ENCODE measurements at places on chromosomes 2 and 18.
A peak's percentile ranks its signal among the peaks of the same experiment; 100 is the strongest.

GRCh38 chr2:6977113-6977741, 60.0 kb downstream of the RNF144A start:
- DNase-seq, result no peak

- no peak for DNase-seq
Measured at GRCh38 chr18:46377557-46377956, 273.4 kb downstream of the HAUS1 start.

DNA sequence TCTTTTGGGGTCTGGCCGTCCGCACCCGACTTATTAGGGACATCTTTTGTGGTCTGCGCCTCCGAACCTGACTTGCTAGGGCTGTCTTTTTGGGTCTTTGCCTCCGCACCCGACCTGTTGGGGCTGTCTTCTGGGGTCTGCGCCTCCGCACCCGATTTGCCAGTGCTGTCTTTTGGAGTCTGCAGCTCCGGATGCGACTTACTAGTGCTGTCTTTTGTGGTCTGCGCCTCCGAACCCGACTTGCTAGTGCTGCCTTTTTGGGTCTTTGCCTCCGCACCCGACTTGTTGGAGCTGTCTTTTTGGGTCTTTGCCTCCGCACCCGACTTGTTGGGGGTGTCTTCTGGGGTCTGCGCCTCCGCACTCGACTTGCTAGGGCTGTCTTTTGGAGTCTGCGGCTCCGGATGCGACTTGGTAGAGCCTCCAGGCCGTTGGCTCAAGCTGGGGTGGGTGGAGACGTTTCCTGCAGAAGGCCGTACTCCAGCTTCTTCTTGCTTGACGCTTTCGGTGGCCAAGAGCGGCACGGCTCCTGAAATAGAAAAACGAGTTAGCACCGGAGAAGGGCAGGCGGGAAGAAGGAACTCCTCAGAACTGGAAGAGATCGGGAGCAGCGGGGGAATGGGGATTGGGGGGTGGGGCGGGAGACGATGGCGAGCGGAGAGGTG, 498 bp downstream of the TGOLN2 start:
- peak; percentile 79 for DNase-seq

DNA sequence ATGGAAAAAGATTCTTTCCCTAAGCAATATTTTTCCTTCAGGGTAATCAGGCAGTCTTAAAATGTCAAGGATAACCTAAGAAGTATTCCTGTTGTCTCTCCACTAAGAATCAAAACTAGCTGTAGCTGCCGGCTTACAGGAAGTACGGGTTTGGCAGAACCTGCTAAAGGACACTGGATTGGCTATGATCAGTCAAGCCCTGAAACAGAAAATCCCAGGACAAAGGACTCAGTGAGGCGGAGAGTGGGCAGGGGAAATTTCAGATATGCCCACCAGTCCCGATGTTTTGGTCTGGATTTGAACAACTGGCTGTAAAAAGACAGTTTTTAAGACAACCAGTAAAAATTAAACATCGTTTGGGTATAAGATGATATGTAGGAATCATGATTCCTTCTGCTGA, 155.7 kb downstream of the HDAC4 start:
- no peak for DNase-seq

- DNase-seq, result no peak
Measured at GRCh38 chr2:186595219-186595618, 5.4 kb downstream of the ITGAV start.

DNA sequence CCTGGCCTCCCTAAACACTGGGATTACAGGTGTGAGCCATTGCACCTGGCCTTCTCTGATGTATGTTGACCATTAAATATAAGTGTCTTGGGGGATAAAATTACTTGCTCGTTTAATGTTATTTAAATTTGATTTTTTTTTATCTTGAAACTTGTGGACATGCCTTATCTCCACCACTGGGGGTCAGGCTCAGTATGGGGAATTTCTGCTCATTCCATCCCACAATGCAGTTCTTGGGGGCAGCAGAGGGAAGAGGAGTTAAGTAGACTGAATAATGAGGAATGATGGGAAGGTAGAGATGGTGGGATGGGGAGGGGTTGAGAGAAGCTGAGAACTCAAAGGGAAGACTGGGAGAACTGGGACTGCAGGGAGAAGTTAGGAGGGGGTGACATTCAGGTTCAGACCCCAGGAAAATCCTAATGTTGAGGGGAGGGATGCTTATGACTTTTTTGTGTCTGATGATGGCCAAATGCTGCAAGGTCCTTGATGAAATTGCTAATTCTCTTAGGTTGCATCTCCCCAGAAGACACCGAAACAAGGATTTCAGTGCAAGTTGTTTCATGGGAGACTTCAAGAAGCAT, 174.2 kb downstream of the MIB1 start:
- DNase-seq, result no peak

GRCh38 chr18:45689396-45689795, 34.6 kb upstream of the SLC14A1 start:
- peak; percentile 28 for DNase-seq

DNA sequence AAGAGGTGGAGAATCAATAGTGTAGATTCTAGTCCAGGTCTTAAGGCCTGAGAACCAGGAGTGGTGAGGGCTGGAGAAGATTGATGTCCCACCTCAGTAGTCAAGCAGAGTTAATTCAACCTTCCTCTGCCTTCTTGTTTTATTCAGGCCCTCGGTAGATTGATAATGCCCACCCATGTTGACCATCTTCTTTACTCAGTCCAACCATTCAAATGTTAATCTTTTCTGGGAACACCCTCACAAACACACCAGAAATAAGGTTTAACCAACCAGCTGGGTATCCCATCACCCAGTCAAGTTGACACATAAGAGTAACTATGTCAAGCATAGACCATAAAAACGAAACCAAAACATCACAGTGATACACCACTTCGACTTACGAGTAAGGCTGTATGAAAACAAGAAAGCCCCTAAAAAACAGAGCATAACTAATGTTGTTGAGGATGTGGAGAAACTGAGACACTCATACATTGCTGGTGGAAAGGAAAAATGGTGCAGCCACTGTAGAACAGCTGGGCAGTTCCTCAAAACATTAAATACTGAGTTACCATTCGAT, 57.5 kb downstream of the SLC35F5 start:
- DNase-seq, result no peak

DNA sequence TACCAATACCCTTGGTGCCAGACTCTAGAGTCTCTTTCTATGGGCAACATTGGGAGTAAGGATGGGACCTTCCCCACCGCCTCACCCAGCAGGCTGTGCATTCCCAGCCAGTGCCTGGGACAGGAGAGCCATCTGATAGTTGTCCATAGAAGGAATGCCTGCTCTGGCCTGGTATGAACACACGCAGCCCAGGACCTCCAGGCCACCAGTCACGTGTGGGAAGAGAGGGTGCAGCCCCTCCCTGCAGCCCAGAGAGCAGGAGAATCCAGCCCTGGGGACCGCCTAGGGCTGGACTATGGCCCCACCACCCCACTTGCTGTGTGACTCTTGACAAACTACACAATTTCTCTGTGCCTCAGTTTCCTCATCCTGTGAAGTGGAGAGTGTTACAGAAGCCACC, 52.5 kb upstream of the ID2 start:
- DNase-seq, result no peak

DNA sequence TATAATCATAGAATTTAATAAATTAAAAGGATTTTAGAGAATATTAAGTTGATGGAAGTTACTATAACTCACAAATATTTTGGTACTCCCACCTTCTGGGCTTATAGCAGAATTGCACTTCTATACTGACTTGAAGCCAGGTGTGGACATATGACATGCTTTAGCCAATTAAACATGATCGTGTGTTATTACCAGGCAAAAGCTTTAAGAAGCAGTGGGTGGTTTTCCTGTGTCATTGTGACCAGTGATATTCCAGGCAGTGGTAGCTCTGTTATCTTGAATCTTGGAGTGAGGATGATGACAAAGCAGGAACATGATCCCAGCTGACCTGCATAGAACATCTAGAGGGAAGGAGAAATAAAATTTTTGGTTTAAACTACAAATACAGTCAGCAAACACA, 370.9 kb upstream of the ZEB2 start:
- no peak for DNase-seq

DNA sequence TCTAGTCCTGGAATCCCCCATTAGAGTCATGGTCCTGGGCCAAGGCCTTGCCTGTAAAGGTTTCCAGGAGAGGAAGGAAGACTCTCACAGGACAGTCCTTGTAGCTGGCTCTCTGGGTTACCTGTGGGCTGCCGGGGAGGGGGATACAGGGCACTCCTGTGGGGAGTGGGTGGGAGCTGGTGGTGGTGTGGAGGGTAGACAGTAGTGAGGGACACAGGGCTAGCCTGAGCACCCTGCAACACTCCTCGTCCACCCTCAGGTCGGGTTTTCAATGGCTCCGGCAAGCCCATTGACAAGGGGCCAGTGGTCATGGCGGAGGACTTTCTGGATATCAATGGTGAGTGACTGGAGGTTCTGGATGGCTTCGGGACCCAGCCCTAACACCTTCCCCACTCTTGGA, 19.7 kb upstream of the ANKRD53 start:
- peak; percentile 36 for DNase-seq

- peak; percentile 22 for DNase-seq
Measured at GRCh38 chr2:74566754-74567085, 12.2 kb downstream of the DOK1 start.

DNA sequence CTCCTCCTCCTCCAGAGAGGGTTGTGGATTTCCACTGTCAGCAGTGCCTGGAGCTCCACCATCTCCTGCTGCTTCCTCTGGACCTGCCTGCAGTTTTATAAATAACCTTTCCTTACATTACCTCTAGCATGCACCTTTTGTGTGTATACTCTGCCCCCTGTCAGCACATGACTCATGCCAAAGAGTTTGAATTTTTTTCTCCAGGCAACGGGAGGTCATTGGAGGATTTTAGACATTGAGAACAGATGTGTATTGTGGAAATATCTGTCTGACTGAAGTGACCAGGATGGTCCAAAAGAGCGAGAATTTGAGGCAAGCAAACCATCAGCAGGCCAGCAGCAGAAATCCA, 31.7 kb downstream of the IL37 start:
- DNase-seq, result no peak

GRCh38 chr2:111898703-111899514, 502 bp downstream of the MERTK start:
- DNase-seq, result peak; percentile 82

DNA sequence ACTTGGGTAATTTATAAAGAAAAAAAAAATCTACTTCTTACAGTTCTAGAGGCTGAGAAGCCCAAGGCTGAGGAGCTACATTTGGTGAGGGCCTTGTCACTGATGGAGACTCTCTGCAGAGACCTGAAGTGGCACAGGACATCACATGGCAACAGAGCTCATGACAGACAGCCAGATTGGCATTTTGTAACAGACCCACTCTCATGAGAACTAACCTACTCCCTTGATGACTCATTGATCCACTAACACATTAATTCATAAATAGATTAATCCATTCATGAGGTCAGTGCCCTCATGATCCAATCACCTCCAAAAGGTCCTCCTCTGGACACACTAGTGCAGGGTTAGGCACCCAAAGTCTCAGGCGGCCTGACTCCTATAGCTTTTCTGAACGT, 318.4 kb downstream of the GULP1 start:
- DNase-seq, result no peak

DNA sequence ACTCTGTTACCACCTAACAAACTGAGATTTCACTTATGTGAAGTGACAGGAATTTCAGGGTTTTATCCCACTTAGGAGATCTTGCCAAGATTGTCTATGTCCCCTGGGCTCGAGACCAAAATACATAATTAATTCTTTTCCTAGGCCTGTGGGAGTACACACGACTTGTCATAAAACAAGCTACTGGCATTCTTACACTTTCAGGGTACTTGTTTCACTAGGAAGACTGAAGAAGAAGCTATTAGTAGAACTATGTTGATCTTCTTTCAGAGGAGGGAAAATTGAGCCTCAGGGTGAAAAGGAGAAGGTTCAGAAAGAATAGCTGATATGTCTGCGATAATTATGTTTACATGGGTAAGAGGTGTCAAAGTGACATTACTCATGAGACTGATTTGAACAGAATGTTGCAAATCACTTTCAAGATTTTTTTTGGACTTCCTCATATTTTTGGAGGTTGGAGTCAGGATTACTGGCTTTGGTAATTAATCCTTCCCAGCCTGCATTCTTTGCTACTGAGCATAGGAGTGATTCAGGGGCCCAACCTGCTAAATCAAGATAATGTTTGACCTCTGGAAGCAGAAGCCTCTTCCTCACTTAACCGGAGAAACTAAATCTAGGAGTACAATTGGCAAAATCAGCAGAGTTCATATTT, 240.0 kb upstream of the NT5C1B start:
- no peak for DNase-seq

DNA sequence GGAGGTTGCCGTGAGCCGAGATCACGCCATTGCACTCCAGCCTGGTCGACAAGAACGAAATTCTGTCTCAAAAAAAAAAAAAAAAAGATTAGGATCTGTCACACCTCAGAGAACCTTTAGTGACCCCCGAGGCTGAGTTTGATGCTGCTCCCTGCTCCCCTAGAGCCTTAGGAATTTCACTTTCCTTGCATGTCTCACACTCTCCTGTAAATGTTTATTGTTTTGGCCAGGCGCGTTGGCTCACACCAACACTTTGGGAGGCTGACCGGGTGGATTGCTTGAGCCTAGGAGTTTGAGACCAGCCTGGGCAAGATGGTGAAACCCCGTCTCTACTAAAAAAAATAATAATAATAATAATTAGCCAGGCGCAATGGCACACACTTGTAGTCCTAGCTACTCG, 31.5 kb downstream of the SRSF7 start:
- DNase-seq, result peak; percentile 46

DNA sequence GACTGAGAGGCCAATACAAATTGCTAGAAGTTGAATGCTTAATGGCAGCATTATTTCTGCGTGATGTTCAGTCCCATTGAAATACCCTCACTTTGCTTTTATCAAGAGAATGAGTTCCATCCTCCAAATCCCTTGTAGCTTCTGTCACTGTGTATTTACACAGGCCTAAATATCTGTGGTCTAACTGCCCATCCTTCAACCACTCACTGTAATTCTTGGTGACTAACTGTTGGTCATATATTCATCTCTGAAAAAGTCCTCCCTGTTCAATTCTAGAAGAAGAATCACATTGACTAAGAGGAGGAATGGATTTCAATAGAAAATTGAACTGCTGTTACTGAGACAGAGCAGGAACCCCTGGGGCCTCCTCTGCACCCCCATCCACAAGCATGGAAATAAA, 74.2 kb upstream of the L3MBTL4 start:
- DNase-seq, result no peak

GRCh38 chr2:233243348-233243747, 8.1 kb upstream of the ATG16L1 start:
- no peak for DNase-seq

DNA sequence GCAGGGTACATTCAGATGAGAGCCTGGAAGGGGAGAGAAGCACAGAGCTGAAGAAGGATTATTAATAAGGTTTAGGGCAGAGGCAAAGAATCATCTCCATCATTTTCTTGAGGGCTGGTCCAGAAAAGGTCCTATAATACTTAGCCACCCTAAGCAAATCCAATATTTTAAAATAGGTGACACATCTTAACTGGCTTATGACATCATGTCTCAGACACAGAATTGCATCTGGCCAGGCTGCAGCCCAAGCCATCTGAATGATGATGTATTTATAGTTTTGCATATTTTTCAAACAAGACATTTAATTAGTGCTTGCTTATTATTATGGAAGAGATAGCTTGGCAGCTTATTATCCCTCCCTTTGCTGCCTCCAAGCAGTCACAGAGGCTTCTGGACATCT, 571.3 kb downstream of the SUCLG1 start:
- no peak for DNase-seq
